ENCODE measurements at places on chromosomes 16 and 17. TPM values are rescaled to one million over a fixed set of nuclear protein-coding genes. Genes with fewer than 3 reads are reported as not detected.

- no peak for DNase-seq
Measured at GRCh38 chr17:66228887-66229782, at the start of gene APOH. APOH (minus strand) TSS chr17:66229415; CDS start chr17:66229379, 36 bp downstream.

PHOSPHO1 gene
- 0.31 TPM for total RNA-seq

NUP93 gene
- 171 TPM for total RNA-seq

GRCh38 chr17:5809580-5810188 is 225.4 kb upstream of the NLRP1 start:
- DNase-seq = no peak

DNA sequence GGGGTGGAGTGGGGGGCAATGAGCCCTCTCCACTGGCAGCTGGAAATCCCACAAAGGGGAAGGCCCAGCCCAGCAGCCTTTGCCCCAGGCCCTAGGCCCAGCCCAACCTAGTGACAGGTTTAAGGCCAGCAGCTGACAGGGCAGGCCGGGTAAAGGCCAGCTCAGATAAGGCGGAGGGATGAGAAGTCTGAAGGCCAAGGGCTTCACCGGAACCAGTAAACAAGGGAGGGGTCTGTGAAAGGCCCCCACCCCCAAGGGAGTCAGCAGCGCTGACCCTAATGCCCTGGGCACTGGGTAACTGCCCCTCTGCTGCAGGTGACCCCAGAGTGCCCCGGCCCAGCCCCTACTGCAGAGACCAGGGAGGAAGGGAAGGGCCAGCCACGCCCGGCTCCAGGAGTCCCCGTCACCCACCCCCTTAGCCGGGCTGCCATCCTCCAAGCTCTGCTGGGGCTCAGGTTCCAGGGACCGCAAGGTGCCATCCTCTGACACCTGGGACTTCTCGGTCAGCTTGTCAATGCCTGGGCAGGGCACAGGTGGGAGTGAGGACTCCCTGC is 17.5 kb downstream of the OTOP3 start:
- no peak for DNase-seq

PRAC2 gene
- total RNA-seq = not detected

- DNase-seq = no peak
Measured at GRCh38 chr16:11325404-11326083, 19.7 kb upstream of the RMI2 start.

- no peak for DNase-seq
Measured at GRCh38 chr17:40230670-40231069, 11.6 kb downstream of the WIPF2 start.

NPIPA7 gene
- total RNA-seq = 7.1 TPM

GRCh38 chr17:4780325-4780955 is 5.7 kb downstream of the VMO1 start:
- no peak for DNase-seq

All from foreskin keratinocyte (primary cell).